ENCODE measurements at places on chromosomes 3 and 15. TPM values are rescaled to one million over a fixed set of nuclear protein-coding genes. Genes with fewer than 3 reads are reported as not detected.

GRCh38 chr3:156189927-156190326, 69.5 kb downstream of the KCNAB1 start:
- H3K27me3 ChIP-seq = no peaks in the 10 kb centered on the region
- H3K36me3 ChIP-seq = no peaks in the 10 kb centered on the region
- DNase-seq = no peak
- no peaks in the 10 kb centered on the region for H3K4me1 ChIP-seq

DNA sequence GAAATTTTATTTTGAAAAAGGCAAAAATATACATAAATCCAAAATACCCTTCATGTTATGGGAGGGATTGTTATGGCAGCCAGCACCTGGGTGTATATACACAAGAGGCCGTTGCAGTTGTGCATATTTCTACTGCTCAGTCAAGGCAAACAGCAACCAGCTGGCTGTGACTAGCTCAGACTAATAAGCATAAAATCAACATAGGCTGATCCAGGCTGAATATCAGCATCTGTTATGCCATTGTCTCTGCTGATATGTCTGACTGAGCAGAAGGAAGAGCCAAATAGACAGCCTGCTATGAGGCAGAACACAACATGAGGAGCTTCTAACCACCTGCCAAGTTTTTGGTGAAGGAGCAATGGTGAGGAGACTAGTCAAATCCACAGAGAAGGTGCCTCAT, 457.5 kb upstream of the ALCAM start:
- no peak for DNase-seq
- no peaks in the 10 kb centered on the region for H3K36me3 ChIP-seq
- H3K4me3 ChIP-seq = no peak overlapping the region
- no peak overlapping the region for H3K27ac ChIP-seq
- no peaks in the 10 kb centered on the region for H3K27me3 ChIP-seq
- no peaks in the 10 kb centered on the region for H3K4me1 ChIP-seq

DNA sequence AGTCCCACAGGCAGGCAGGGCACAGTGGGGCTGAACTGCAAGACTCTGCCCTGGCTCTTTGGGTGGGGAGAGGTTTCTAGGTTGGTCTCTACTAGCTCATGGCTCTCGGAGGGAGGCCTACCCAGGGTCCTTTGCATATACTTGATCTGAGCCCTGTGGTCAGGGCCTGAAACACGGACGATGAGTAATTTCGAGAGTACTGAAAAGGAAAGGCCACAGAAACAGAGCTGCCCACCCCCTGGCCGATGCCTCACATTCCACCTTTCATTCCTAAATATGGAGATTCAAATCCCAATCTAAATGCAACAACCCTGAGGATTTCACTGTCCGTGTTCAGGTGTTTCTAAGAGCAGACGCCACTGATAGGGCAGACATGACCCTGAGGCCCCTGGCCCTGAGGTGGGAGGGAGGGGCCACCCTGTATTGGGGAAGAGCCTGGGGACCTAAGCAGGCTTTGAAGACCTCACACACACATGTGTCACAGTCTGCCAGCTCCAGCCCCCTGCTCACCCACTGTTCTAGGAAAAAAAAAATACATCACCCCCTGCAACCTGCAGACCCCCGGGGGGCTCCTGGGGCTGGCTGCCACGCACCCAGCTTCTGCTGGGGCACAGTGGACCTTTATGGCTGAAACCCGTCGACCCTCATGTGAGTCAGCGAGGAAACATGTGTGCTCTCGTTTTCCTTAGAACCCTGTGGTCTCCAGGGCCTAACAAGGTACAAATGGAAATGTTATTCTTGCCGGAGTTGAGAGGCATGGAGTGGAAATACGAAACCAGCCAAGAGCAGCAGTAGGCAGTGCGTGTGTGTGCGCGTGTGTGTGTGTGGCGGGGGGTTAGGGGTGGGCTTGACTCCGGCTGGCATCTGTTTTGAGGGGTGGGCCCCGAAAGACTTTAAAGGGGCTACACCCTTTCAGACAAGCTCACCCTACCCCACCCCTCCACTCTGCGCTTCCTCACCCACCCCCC, 112.7 kb downstream of the CHSY1 start:
- peaks cover 7% of the 10 kb centered on the region for H3K4me1 ChIP-seq
- DNase-seq = no peak
- no peaks in the 10 kb centered on the region for H3K27me3 ChIP-seq
- no peak overlapping the region for H3K4me3 ChIP-seq
- no peaks in the 10 kb centered on the region for H3K36me3 ChIP-seq

GRCh38 chr3:131636266-131636775, 133.6 kb upstream of the MRPL3 start:
- no peaks in the 10 kb centered on the region for H3K4me1 ChIP-seq
- H3K27me3 ChIP-seq = no peaks in the 10 kb centered on the region
- no peaks in the 10 kb centered on the region for H3K36me3 ChIP-seq
- H3K27ac ChIP-seq = no peak overlapping the region
- DNase-seq = no peak

The SPESP1 gene
- total RNA-seq = 0.91 TPM

DNA sequence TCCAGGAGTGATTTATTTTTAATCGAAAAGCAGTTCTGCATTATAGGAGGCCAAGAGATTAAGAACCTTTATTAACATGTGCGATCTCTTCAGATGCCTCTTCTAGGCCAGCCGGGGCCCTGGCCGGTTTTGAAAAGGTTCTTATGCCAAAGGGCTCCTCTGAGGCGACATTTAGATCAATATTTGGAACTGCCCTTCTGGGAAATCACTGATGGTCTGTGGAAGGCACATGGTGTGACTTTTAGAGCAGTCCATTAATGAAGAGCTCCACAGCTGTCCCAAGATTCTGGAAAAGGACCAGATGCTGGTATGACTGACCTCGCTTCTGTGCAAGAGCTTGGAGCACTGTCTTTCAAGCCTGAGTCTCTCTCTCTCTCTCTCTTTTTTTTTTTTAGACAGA, 19.7 kb downstream of the MGLL start:
- H3K4me3 ChIP-seq = no peak overlapping the region
- no peak for DNase-seq
- no peaks in the 10 kb centered on the region for H3K4me1 ChIP-seq
- no peaks in the 10 kb centered on the region for H3K36me3 ChIP-seq
- no peaks in the 10 kb centered on the region for H3K27me3 ChIP-seq

The PP2D1 gene
- not detected for total RNA-seq

DNA sequence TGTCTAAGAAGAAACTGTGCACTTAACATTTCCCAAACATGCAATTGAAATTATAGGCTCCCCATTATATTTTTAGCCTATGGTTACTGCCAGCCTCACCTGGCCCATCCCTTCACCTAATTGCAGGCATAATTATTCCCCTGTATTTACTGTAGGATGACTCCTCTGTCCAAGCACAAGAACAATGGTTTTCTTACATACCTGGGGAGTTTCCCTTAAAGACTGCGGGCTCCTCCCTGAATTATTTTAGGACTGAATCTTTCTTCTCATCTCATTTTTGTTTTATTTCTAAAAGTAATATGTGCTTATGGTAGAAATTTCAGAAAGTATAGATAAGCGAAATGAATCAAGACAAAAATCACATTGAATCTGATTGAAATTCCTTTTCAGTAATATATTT, 11.4 kb downstream of the TM4SF1 start:
- no peak overlapping the region for H3K4me3 ChIP-seq
- DNase-seq = no peak
- H3K27me3 ChIP-seq = no peaks in the 10 kb centered on the region
- no peak overlapping the region for H3K27ac ChIP-seq
- H3K4me1 ChIP-seq = peaks cover 24% of the 10 kb centered on the region

The UROC1 gene
- total RNA-seq = not detected

GRCh38 chr3:87200060-87200647, 27.0 kb upstream of the CHMP2B start:
- no peaks in the 10 kb centered on the region for H3K4me1 ChIP-seq
- DNase-seq = no peak
- no peak overlapping the region for H3K4me3 ChIP-seq
- H3K27ac ChIP-seq = no peak overlapping the region
- no peaks in the 10 kb centered on the region for H3K27me3 ChIP-seq
- H3K36me3 ChIP-seq = no peaks in the 10 kb centered on the region

- no peaks in the 10 kb centered on the region for H3K27me3 ChIP-seq
- H3K4me1 ChIP-seq = no peaks in the 10 kb centered on the region
- no peak overlapping the region for H3K4me3 ChIP-seq
- H3K36me3 ChIP-seq = no peaks in the 10 kb centered on the region
Measured at GRCh38 chr15:59446232-59446957, 8.4 kb downstream of the FAM81A start.

DNA sequence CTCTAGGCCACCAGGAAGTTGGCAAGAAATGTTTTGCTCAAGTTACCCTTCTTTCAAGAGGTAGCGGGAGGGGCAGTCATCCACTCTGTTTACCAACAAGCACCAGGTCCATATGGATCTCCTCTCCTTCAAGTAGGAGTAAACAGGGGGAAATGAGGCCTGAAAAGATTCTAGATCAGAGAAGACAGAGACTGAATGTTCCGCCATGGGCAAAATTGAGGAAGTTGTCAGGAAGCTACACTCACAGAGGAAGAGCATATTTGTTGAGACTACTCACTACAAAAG, 81.6 kb downstream of the KLF15 start:
- no peak for DNase-seq
- no peak overlapping the region for H3K4me3 ChIP-seq
- H3K27me3 ChIP-seq = no peaks in the 10 kb centered on the region
- H3K36me3 ChIP-seq = no peaks in the 10 kb centered on the region
- peak overlapping the region; percentile 61 for H3K27ac ChIP-seq

GRCh38 chr3:183354325-183354831, 74.0 kb downstream of the MCF2L2 start:
- H3K36me3 ChIP-seq = no peaks in the 10 kb centered on the region
- no peak overlapping the region for H3K4me3 ChIP-seq
- H3K27ac ChIP-seq = no peak overlapping the region
- no peaks in the 10 kb centered on the region for H3K27me3 ChIP-seq

The GOLGA6A gene
- total RNA-seq = not detected

- H3K4me3 ChIP-seq = peak within 1 kb of the TSS; percentile 62
- H3K4me1 ChIP-seq = peaks cover 10% of the 10 kb centered on the region
- no peak within 1 kb of the TSS for H3K27ac ChIP-seq
- peaks cover 9% of the 10 kb centered on the region for H3K27me3 ChIP-seq
- no peaks in the 10 kb centered on the region for H3K36me3 ChIP-seq
Measured at GRCh38 chr3:142963516-142964448, at the start of gene PAQR9. Gene PAQR9 (minus strand): TSS chr3:142963674. CDS start chr3:142963336, 338 bp downstream.

Measured in upper lobe of left lung (tissue), 6 donors.